ENCODE measurements at places on chromosomes 7 and 10.
A peak's percentile ranks its signal among the peaks of the same experiment; 100 is the strongest.

DNA sequence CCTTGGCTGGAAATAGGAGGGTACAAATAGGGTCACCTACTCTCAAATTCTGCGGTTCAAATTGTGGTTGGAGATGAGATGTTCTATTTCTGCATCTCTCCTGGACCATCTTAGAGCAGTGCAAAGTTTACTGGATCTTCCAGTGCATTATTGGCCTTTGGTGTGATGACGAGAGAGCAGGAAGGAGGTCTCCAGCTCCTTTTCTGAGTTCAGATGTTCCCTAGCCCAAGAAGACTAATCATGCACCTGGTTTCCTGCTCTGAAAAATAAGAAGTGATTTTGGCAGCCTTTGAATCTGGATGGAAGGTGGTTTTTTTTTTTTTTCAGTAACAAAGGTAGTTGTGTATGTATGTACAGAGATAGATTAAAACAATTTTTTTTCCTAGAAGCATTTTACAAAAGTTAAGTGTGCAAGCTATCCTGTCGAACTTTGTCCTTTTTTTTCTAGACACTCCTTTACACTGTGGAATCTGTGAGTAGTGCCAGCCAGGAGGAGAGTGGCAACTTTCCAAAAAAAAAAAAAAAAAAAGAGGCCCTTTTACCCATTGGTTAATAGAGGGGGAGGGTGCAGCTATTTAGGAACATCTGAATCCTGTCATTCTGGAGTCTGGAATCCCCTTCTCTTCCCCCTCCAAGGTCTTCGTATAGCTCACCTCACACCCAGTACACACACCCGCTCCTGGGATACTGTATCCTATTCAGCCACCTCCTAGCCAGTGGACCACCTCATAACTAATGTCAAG, 26.3 kb downstream of the PAPSS2 start:
- no peak for DNase-seq

GRCh38 chr7:115707258-115708012, 323.1 kb downstream of the TFEC start:
- DNase-seq: no peak

DNA sequence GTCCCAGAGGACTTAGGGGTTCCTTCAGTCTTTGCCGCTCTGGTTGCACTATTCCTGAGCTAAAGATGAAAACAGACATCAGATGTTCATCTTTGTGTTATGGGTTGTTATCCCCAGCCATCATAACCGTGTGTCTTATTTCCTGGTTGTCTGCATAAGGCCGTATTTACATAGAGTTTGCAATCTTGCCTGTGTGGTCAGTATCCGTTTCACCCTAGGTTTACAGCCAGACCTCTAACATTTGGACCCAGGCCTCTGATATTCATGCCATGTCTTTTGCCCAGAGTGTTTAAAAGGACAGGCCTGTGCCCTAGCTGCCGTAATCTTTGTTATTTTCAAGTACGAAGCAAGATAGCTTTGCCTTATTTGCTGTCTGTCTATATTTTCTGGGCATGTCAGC, 26.6 kb downstream of the LRRC4 start:
- no peak for DNase-seq

DNA sequence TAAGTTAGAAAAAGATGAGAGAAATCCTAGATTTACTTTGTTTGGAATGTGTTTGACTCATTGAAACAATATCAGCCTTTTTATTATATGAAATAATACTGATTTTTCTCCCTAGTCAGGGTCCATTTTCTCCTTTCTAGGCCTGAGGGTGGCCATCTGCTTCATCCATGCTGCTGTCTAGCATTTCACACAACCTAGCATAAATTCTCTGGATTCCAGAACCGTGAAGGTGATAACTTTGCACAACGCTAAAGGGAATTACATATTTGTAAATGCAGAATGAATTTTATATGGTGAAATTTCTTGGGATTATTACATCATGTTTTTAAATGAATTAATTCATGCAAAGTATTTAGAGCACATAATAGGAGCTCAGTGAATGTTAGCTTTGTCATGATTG, 505.1 kb downstream of the INHBA start:
- DNase-seq: no peak

GRCh38 chr10:6530211-6530840, 49.8 kb downstream of the PRKCQ start:
- peak; percentile 49 for DNase-seq

DNA sequence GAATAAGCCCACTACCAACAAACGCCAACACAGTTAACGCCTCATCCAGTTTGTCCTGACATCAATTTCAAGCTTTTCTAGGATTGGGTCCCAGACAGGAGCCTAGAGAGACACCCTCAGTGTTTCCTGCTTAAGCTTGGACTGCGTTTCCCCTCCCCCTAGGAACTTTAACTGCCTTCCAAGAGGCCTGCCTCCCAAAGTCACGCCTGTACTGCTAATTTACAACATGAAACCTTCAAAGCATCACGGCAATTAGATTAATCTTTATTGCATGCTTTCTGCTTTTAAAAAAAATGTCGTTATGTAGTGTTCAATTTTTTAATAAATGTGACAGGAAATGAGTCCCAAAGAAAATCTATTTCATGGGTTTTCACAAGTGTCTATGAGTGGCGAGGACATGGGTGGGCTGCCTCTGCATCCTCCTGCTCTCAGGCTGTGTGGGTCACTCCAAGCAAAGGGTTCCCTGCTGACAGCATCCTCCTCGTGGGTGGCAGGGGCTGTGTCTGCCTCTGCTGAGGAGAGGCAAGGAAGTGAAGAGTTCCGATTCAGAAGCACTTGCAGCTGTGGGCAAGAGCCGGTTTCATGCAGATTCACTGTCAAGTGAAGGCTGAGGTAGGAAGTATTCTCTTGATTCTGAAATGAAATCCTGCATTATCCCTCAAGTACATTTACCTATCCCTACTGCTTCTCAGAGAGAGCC, 193.0 kb upstream of the KMT2E start:
- no peak for DNase-seq

Measured in stimulated activated CD4-positive, alpha-beta T cell treated with anti-CD3 and anti-CD28 coated beads, Interleukin-12 subunit alpha, Interleukin-12 subunit beta, amount 100 ng/mL, for 24 hours (primary cell).